A549 (cell line): ENCODE measurements at places on chromosomes 16 and 17.

DNA sequence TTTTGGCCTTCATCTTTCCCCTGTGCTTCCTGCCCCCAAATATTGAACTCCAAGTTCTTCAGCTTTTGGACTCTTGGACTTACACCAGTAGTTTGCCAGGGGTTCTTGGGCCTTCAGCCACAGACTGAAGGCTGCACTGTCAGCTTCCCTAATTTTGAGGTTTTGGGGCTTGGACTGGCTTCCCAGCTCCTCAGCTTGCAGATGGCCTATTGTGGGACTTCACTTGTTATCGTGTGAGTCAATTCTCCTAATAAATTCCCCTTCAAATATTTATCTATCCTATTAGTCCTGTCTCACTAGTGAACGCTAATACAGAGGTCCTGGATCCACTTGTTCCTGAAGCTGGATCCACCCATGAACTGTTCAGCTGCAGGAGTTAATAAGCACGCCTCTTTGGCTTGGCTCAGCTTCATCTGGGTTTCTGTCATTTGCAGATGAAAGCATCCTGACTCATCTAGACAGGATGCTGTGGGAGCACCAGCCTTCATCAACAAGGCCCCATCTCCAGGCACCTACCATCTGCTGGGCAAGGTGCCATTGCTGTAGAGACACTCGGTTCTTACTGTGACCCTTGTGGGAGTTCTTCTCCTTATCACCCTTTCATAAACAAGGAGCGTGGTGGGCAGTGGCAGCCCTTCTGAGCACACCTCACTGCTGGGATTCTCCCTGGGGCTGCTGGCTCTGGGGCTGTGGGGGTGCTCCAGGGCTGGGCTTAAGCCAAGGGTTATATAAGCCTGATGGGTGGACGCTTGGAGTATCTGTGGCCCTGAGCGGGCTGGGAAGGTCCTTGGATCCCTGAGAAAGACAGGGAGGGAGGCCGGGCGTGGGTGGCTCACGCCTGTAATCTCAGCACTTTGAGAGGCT lies 23.1 kb downstream of the LAT start:
- no peak for DNase-seq

- DNase-seq = no peak
Observed at GRCh38 chr16:28984091-28984490, 761 bp upstream of the LAT start.

GRCh38 chr17:4177806-4178205 lies 34.8 kb downstream of the CYB5D2 start:
- DNase-seq = no peak

DNA sequence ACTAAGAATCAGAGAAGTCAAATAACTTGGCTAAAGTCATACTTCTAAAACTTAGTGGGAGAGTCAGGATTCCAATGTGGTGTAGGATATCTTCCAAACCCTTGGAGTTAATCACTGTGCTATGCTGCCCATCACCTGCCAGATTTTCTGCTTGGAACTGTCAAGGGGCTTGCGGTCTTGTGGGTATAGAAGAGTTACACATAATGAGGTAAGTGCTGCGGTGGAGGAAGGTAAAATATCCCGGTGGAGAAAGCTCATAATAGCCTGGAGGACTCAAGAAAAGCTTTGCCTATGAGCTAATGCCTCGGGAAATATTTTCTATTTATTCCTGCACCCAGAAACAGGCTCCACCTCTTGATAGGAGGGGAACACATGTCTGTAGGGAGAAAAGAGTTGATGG lies 195.6 kb downstream of the UTP18 start:
- DNase-seq = no peak

DNA sequence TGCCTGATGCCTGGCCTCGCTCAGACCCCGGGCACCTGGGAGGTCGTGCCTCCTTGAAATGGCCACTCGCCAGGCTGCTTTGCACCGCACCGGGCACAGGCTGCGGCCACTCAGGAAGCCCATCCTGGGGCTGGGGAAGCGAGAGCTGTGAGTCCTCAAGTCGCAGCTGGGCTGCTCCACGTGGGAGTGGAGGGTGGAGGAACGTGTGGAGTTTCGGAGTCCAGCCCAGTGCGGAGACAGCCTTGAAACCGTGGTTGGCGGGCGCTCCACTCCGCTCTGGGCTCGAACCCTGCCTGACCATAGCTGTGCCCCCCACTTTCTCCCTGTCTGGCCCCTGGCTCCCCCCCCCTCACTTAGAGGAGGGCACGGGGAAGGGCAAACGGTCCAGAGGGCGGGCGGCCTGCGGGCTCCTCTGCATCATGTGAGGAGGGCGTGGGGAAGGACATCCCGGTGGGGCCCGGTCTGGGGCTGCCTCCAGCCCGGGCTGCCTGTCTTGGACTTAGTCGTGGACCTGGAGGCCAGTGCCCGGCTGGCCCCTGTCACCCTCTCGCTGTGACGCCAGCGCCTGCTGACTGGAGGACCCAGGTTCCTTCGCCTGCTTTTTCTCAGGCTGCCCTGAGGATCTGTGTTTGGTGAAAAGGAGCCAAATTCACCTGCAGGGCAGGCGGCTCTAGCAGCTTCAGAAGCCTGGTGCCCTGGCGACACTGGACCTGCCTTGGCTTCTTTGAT lies 2.5 kb downstream of the UBE2I start:
- no peak for DNase-seq

DNA sequence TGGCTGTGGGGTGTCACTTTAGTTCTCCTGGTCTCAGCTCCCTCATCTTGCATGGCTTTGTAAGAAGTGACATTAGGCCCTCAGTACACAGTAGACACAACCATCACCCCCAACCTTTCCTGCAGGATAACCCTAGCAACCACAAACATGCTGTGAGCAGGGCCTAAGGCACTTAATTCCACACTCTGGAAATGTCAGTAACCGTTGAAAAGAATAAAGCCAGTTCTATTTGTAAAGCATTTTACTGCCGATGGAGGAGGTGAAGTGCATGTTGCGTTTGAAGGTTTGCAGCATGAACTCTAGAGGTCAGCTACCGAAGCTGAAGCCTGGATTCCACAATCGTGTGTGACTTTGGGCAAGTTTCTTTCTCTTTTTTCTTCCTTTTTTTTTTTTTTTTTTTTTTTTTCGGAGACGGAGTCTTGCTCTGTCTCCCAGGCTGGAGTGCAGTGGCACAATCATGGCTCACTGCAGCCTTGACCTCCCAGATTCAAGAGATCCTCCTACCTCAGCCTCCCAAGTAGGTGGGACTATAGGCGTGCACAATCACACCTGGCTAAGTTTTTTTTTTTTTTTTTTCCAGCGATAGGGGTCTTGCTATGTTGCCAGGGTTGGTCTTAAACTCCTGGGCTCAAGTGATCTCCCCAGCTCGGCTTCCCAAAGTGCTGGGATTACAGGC lies 26.1 kb upstream of the TOB1 start:
- DNase-seq = no peak

GRCh38 chr16:1745181-1745899 lies 26.0 kb downstream of the NME3 start:
- no peak for DNase-seq

GRCh38 chr16:31413381-31413780 lies 14.8 kb downstream of the COX6A2 start:
- no peak for DNase-seq

DNA sequence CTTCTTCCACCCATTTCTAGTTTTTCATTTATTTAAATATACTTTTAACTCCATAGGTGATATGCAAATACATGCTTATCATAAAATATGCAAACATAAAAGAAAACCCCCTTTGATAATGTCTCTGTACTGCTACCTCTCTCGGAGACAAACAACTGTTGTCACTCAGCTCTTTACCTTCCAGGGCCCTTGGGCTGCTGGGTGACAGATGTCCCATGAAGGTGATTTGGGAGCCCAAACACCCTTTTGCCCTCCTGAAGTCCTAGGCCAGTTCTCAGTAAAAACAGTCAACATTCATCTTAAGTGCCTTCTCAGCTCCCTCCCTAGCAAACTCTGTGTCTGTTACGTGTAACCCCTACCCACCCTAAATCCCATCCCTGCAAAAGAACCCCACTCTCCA lies 37.5 kb downstream of the CHD9 start:
- no peak for DNase-seq

GRCh38 chr17:9419932-9420453 lies 155.6 kb downstream of the STX8 start:
- no peak for DNase-seq

DNA sequence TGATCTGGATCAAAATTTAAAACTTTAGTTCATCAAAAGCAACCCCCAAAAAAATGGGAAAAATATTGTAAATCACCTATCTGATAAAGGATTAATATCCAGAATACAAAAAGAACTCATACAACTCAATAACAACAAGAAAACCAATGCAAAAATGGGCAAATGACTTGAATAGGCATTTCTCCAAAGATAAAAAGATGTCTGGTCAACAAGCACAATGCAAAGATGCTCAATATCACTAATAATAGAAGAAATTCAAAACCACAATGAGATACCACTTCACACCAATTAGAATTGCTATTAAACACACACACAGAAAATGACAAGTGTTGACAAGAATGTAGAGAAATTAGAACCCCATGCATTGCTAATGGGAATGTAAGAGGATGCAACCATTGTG lies 40.4 kb downstream of the UBE2G1 start:
- no peak for DNase-seq

GRCh38 chr16:9334103-9334502 lies 242.7 kb downstream of the HAPSTR1 start:
- DNase-seq = no peak
